ENCODE measurements at places on chromosomes 13 and 19.

- DNase-seq: no peak
Observed at GRCh38 chr13:110200276-110200870, 106.6 kb downstream of the COL4A1 start.

DNA sequence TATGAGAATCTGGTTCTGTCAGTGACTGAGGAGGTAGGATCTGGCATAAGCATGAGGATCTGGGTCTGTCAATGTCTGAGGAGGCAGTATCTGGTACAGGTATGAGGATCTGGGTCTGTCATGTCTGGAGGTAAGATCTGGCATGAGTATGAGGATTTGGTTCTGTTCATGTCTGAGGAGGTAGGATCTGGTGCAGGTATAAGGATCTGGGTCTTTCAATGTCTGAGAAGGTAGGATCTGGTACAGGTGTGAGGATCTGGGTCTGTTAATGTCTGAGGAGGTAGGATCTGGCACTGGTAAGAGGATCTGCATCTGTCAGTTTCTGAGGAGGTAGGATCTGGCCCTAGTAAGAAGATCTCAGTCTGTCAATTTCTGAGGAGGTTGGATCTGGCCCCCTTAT is 12.4 kb upstream of the PDCD2L start:
- DNase-seq: no peak

DNA sequence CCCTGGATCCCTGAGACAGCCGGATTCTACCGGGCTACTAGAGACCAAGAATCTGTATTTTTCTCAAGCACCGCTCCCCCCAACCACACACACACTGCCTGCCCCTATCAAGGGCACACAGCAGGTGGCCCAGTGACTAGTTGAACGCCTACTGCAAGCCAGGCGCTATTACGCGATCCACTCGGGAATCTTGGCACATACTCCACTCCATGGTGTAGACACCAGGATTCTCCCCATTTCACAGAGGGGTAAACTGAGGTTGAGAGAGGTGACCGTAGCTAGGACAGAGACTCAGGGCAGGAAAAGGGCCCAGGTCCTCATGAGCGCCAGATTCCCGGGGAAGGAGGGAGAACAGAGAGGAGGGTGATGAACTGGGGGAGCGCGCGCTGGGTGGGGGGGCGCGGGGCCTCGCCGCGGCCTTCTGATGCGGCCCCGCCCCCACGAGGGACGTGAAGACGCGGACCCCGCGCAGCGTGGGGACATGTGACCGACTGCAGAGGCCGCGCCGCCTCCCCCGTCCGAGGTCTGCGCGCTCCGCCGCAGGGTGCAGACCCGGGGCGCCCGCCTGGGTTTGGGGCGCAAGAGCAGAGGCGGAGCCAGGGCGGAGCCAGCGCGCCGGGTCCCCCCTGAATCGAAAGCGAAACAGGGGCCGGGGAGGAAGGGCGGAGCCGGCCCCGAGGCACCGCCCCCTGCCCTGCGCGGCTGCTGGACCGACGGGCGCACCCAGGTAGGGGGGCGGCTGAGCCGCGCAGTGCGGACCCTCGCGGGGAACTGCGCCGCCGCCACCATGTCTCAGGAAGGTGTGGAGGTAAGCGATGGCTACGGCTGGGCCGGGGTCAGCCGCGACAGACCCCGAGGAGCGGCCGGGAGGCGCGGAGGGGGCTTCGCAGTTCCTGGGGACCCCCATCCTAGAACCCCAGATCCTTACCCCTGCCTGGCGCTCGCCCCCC is at the start of gene SHFL:
TSS of gene SHFL (plus strand) at position 677 of the 950 bp plus-strand sequence. CDS start at position 788, 111 bp downstream.
- peak; percentile 45 for DNase-seq

GRCh38 chr19:48493718-48494401 is 17.8 kb downstream of the LMTK3 start:
- no peak for DNase-seq

DNA sequence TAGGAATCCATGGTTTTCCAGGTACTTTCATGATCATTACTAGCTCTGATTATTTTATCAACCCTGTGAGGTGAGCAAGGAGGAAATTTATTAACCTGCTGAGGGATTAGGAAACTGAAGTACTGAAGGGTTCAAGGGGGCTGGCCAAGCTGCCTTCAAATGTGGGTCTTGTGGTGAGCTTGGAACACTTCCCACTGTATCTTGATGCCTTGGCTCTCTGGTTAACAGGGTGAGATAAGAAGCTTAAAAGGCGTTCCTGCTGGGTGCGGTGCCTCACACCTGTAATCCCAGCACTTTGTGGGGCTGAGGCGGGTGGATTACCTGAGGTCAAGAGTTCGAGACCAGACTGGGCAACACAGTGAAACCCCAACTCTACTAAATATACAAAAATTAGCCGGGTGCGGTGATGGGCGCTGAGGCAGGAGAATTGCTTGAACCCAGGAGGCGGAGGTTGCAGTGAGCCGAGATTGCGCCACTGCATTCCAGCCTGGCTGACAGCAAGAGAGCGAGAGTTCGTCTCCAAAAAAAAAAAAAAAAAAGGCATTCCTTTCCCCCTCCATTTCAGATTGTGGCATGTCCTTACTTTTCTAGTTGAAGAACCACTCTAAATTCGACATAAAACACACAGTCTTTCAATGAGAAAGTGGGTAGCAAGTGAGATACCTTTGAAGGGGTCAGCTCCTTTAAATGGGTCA is 70.2 kb downstream of the KLF2 start:
- DNase-seq: no peak

- DNase-seq: no peak
Observed at GRCh38 chr19:39182174-39182505, 14.6 kb upstream of the NCCRP1 start.

DNA sequence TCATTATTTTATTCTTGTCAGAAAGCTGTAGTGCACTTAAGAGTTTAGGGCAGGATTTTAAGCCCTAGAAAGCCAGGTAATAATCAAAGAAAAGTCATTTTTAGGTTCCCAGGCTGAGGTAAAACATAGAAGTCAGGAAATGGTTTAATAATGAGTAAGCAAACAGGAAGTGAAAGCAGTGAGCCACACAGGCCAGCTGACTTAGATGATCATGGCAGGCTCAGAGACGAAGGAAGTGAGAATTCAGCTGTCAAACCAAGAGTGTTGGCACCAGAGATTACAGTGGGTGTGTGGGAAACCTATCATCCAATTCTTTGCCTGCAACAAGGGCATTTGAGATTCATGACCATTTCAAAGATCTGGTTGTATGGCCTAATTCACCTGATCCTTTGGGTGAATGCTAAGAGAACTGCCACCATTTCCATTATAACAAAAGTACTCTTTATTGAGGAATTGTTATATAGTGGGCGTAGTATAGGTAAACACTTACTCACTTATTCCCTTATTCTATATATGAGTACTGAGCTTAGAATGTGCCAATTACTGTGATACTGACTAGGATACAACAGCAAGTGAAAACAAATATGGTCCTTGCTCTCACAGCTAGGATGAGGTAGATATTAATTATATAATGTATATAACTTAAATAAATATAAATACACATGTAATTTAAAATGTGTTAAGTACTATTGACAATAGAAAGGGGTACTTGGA is 103.7 kb upstream of the EDNRB start:
- peak; percentile 13 for DNase-seq

DNA sequence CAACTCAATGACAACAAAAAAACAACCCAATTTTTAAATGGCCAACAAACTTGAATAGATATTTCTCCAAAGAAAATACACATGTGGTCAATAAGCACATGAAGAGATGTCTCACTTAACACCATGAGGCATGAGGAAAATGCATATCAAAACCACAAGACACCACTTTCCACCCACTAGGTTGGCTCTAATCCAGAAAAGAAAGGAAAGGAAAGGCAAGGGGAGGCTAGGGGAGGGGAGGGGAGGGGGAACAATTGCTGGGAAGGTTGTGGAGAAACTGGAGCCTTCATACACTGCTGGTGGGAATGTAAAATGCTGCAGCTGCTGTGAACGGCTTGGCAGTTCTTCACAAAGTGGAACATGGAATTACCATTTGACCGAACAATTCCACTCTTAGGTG is 854.3 kb downstream of the UQCRFS1 start:
- DNase-seq: no peak

GRCh38 chr13:27500806-27501534 is 50.6 kb upstream of the MTIF3 start:
- no peak for DNase-seq

GRCh38 chr19:4264812-4265211 is 14.3 kb upstream of the SHD start:
- DNase-seq: no peak

DNA sequence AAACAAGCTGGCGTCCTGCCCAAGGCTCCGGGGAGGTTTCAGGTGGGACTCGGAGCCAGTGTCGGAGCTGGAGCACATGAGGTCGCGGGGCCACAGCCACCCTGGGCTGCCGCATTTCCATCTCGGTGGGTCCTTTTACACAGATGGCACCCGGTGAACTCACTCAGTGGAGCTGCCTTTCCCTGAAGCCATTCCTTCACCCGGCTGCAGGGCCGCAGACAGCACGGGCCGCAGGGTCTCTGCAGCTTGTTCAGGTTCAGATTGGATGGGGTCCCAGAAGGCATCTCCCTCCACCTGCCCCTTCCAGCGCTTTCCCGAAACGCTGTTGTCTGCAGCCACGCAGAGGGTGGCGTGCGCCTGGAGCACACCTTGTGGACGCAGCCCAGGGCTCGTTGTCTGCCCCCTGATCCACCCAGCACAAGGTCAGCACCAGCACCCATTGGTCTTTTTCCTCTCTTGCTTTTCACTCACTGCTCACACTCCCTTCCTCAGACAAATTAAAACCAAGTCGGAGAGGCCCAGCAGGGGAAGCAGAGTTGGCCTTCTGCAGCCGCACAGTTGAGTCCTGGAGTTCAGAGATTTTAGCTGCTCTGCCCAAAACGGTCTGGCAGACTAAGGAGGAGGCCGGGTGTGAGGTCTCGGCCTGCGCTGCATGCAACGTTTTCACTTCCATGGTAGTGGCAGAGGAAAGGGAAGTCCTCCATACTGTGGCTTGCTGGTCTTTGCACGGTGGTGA is 18.1 kb downstream of the MCF2L start:
- DNase-seq: no peak

GRCh38 chr19:33386361-33386858 is 12.9 kb downstream of the CEBPG start:
- no peak for DNase-seq

All from midbrain (tissue), 1 donor.